Epithelial cell of proximal tubule (primary cell): ENCODE measurements at places on chromosomes 12 and 14. TPM values are rescaled to one million over a fixed set of nuclear protein-coding genes. Genes with fewer than 3 reads are reported as not detected.
A peak's percentile ranks its signal among the peaks of the same experiment; 100 is the strongest.

- DNase-seq: no peak
Measured at GRCh38 chr12:117118838-117119591, 19.8 kb upstream of the TESC start.

- no peak for DNase-seq
Measured at GRCh38 chr14:29749829-29750228, 177.8 kb downstream of the PRKD1 start.

GRCh38 chr14:91202234-91202974 lies 42.1 kb downstream of the GPR68 start:
- DNase-seq: no peak

DNA sequence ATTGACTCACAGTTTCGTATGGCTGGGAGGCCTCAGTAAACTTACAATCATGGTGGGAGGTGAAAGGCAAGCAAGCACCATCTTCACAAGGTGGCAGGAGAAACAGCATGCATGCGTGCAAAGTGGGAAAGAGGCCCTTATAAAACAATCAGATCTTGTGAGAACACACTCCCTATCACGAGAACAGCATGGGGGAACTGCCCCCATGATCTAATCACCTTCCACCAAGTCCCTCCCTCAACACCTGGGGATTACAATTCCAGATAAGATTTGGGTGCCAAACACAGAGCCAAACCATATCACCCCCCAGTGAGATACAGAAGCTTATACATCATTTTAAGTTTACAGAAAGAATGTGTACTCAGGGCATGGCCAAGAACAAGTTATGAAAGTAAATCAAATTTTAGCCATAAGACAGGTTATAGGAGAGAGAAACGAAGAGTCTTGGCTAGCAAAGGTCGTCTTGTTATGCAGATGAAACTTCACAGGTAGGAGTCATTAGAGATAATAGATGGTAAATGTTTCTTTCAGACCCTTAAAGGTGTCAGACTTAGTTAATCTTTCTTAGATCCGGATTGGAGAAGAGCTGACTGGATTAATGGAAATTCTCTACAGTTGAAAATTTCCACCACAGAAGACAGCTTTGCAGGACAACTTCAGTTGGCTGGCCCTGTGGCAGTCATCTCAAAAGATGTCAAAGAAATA lies 79.8 kb upstream of the SEL1L start:
- DNase-seq: no peak

GRCh38 chr14:96307434-96307833 lies 51.4 kb downstream of the BDKRB1 start:
- DNase-seq: no peak

- DNase-seq: peak; percentile 95
Measured at GRCh38 chr12:64088431-64089349, 133.4 kb downstream of the KICS2 start.

- DNase-seq: no peak
Measured at GRCh38 chr14:54226103-54226502, 170.7 kb upstream of the CDKN3 start.

GRCh38 chr14:72554401-72554800 lies 339.5 kb downstream of the DPF3 start:
- DNase-seq: no peak

- no peak for DNase-seq
Measured at GRCh38 chr12:116880213-116880816, 926 bp downstream of the HRK start.

GRCh38 chr12:25187781-25188180 lies 7.2 kb downstream of the DNAI7 start:
- DNase-seq: no peak

DNA sequence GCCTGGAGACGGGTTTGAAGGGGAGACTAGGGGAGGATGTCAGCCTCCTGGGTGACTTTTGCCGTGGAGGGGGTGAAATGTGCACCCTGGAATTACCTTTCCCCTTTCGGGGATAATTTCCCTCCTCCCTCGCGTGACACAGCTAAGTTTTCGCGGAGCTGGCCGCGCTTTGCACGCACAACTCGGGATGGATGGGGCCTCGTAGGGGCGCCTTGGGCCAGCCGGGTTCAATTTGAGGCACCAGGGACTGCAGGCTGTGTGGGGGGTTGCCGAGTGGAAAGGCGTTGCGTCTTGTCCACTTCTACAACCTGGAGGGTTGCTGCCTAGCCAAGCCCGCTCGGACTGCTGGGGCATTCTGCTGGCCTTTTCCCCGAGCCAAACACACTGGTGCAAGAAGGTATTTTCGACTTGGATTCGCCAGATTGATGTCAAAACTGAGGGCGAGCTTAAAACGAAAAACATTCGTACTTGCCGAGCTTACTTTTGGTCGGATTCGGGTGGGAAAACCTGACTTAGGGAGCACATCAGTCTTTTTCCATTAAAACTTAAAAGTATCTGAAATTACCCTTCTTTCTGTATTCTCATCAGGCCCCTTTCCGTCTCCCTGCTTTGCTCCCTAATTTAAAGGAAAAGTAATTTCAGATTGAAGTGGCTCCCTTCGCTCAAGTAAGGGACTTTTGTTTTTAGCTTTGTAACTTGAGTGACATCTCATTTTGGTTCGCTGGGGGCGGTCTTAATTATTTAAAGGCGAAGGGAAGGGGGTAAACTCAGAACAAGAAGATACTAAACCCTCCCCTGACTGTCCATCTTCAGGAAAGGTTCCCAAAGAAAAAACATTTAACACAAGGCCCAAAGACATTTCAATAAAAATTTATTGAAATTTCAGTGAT lies 14.3 kb downstream of the TBX3 start:
- no peak for DNase-seq

- no peak for DNase-seq
Measured at GRCh38 chr12:14954269-14954668, 7.1 kb downstream of the ARHGDIB start.

- no peak for DNase-seq
Measured at GRCh38 chr14:67911562-67911961, 92.0 kb downstream of the RAD51B start.

DNA sequence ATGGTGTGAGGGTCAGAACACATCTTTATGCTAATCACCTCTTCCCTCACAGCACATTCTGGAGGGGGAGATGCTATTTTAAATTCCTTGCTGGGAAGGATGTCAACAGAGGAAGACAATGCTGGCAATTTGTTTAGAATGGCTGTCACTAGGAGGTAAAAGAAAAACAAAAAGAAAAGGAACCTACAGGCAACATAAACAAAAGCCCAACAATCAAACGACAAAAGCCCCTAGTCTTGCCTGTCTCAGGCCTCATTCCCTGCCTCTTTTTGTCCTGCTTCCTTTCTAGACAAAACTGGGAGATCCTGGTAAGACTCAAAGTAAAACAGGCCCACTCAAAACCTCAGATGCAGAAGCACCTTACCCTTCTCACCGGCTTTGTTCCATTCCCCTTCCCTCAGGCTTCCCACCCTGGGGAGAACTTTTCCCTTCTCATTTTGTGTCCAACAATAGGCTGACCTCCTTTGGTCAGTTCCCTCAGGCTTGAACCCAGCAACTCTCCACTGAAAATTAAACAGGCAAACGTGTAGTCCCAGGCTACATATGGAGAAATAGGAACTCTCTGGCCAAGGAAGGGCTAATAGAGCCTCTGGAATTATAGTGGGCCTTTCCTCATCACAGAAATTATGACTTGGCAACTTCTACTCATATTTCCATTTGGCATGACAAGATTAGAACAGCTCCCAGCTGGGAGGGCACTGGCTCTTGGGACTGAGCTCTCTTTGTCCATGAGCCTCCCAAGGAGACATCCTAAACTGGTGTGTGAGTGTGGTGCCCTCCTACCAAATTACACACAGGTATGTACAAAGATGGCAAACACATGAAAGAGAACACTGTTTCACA lies 193.0 kb downstream of the MON2 start:
- DNase-seq: no peak

DNA sequence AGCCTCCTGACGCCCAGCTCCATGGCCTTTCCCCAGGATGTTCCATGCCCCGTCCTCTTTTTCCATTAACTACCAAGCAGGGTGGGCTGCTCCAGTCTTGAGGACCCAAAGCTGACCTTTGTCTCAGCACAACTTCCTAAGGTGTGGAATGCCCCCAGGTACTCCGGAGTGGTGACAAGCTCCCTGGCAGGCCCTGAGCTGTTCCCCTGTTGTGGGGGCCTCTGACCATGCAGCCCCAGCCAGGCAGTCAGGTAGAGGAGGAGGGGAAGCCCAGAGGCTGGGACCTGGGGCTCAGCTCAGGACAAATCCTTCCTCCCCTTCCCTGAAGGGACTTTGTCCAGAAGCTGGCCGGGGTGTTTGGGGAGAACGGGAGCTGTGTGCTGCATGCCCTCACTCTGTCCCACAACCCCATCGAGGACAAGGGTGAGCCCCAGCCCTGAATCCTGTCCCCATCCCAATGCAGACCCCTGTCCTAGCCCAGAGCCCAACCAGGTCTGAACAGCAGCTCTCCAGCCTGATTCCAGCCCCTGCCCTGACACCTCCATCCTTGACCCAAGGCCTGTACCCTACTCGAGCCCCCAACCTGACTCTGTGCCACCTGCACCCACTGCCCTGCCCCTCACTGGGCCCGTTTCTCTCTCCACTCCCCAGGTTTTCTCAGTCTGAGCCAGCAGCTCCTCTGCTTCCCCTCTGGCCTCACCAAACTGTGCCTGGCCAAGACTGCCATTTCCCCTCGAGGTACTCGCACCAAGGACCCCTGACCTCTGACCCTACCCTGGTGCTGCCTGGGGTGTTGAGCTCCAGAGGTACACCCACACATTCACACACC lies 4.4 kb downstream of the CARMIL3 start:
- DNase-seq: no peak

DNA sequence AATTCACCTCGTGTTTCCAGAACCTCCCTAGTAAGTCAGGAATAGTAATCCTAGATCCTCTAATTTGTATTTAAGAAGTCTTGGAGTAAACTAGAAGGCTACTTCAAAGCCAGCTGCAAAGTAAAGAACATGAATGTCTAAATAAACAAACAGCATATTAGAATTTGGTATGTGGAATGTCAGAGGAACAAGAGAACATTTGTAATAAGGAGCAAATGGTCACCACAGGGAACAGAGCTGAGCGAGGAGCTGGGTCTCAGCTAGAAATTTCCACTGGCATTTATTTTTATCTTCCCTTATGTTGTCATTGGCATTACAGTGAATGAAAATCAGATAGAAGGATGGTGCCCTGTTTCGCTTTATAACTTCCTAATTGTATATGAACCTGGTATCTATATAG lies 50.2 kb downstream of the FRMD6 start:
- no peak for DNase-seq

The PPFIA2 gene
- total RNA-seq: 0.06 and 0.80 TPM in 2 replicates

The KRT4 gene
- not detected in 2 replicates for total RNA-seq

The TRPV4 gene
- total RNA-seq: 1.4 and 2.2 TPM in 2 replicates

The SLC7A7 gene
- total RNA-seq: 3.5 and 5.6 TPM in 2 replicates

The RNASE3 gene
- total RNA-seq: not detected in 2 replicates
